ENCODE measurements at places on chromosomes 7 and 10.

GRCh38 chr10:95655571-95656290 is 780 bp downstream of the ALDH18A1 start:
- DNase-seq, result no peak

DNA sequence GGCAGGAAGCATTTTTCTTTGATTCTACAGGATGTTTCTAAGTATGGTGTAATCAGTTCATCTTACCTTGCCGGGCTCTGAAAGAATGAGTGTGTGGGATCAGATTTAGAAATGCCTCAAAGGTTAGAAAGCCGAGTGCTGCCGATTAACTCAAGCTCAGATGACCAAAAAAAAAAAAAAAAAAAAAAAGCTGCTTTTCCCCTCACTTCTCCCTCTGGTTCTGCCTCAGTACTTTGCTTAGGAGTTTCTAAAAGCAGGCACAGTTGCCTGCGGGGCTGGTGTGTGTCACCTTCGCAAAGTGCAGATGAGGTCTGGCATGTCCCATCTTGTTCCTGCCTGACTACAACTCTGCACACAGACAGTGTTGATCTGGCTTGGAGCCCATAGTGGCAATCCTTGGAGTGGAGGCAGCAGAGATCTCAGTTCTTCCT is 47.0 kb downstream of the KIAA1217 start:
- no peak for DNase-seq

GRCh38 chr7:108711611-108712010 is 141.9 kb downstream of the DNAJB9 start:
- no peak for DNase-seq

GRCh38 chr10:102660888-102661657 is 16.8 kb downstream of the TRIM8 start:
- peak; percentile 53 for DNase-seq

DNA sequence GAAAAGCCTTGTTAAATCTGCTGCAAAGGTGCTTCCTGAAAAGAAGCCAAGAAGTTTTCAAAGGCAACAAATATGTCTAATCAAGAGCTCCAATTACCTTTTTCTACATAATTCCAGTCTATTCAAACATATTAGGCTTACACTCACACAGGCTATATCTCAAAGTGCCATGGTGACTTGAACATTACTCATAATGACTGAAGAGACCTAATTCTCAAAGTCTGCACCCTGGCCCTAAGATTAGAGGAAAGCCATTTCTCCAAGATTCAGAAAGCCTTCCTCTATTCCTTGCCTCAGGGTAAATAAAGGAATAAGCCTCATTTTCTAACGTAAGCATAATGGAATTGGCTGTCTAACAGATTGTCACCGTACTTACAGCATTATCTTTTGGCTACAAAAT is 78.3 kb upstream of the THSD7A start:
- DNase-seq, result no peak

GRCh38 chr7:16409777-16410176 is 11.6 kb downstream of the CRPPA start:
- no peak for DNase-seq

GRCh38 chr10:51100221-51100620 is 25.9 kb downstream of the PRKG1 start:
- DNase-seq, result no peak

DNA sequence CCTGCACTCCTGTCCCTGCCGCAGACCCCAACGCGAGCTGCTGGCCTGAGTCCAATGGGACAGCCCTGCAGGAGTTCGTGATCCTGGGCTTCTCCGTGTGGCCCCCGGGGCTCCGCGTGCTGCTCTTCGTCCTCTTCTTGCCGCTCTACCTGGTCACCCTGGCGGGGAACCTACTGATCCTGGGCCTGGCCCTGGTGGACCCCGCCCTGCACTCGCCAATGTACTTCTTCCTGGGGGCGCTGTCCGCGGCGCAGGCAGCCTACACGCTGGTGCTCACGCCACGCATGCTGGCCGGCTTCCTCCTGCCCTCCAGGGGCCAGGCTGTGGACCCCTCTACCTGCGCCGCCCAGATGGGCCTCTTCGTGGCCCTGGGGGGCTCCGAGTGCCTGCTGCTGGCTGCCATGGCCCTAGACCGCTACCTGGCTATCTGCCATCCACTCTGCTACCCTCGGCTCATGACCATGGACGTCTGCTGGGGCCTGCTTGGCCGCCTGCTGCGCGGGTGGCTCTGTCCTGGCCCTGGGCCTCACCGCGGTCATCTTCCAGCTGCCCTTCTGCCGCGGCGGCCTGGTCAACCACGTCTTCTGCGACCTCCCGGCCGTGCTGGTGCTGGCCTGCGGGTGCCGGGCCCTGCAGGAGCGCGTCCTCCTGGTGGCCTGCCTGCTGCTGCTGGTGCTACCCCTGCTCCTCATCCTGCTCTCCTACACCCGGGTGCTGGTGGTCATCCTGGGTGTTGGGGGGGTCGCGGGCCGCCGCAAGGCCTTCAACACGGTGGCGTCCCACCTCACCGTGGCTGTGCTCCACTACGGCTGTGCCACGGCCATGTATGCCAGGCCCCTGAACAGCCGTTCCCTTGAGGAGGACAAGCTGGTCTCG is 71.7 kb downstream of the RBAK start:
- DNase-seq, result no peak

DNA sequence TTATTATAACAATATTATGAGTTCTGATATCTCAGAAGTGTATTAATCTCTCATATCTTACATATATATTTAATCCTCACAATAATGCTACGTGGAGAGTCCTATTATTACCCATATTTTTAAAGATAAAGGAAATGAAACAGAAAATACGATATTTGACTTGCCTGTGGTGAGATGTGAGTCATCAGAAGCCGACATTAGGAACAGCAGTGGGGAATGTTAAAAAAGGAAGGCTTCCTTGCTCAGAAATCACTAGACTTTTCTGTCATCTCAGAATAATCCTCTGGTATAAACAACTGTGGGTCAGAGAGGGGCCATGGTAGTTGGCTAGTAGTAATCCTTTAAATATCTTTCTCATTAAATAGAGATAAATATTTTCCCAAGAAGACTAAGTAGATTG is 402.3 kb upstream of the PCDH15 start:
- no peak for DNase-seq

- DNase-seq, result no peak
Observed at GRCh38 chr7:94578614-94579013, 69.0 kb downstream of the CASD1 start.

GRCh38 chr7:82623812-82624211 is 180.2 kb upstream of the CACNA2D1 start:
- DNase-seq, result no peak

DNA sequence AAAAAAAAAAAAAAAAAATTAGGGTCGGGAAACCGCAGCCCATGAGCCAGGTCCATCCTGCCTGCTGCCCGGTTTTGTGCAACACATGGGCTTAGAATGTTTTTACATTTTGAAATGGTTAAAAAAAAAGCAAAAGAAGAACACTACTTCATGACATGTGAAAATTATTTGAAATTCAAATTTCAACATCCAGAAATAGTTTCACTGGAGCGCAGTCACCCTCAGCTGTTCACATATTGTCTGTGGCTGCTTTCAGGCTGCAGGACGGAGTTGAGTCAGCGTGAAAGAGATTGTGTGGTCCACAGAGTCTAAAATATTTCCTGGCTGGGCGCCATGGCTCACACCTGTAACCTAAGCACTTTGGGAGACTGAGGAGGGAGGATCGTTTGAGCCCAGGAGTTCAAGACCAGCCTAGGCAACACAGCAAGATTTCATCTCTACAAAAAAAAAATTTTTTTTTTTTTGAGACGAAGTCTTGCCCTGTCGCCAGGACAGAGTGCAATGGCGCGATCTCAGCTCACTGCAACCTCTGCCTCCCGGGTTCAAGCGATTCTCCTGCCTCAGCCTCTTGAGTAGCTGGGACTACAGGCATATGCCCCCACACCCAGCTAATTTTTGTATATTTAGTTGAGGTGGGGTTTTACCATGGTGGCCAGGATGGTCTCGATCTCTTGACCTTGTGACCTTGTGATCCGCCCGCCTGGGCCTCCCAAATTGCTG is 63.9 kb upstream of the ECHDC3 start:
- no peak for DNase-seq

DNA sequence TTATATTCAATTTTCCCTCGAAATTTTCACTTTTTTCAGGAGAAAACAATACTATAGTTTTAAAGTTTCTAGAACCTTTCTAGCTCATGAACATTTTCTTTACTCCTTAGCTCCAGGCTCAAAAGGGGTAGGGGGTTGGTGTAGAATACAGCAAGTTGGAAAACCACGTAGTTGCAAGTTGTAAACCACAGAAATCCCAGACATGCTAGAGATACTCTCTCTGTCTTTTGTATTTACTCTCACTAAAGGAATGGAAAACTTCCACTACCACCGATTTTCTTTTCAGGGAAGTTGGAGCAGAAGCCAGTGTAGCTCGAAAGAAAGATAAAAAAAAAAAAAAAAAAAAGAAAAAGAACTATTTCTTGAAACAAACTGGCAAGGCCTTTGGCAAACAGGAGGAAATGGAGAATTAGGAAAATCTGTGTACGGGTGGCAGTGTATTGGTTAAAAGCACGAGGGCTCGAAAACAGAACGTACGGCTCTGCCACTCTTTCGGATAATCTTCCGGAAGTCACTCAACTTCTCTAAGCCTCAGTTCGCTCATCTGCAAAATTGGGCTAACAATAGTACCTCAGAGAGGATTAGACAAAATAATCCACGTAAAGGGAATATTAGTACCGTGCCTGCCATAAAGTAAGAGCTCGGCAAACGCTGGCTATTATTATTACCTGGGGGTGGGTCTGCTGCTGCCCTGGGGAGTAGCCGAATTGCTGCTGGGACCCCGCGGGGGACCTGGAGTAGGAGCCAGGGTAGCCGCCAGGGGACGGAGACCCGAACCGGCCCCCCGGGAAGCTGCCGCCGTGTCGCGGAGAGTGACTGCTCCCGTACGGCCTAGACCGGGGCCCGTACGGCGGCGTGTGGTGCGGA is 628 bp downstream of the MPLKIP start:
- no peak for DNase-seq

- peak; percentile 42 for DNase-seq
Observed at GRCh38 chr10:128062881-128063563, 63.2 kb downstream of the MKI67 start.

- no peak for DNase-seq
Observed at GRCh38 chr10:116891208-116891607, 41.9 kb downstream of the ENO4 start.

GRCh38 chr10:124525751-124526600 is 64.4 kb downstream of the LHPP start:
- no peak for DNase-seq

DNA sequence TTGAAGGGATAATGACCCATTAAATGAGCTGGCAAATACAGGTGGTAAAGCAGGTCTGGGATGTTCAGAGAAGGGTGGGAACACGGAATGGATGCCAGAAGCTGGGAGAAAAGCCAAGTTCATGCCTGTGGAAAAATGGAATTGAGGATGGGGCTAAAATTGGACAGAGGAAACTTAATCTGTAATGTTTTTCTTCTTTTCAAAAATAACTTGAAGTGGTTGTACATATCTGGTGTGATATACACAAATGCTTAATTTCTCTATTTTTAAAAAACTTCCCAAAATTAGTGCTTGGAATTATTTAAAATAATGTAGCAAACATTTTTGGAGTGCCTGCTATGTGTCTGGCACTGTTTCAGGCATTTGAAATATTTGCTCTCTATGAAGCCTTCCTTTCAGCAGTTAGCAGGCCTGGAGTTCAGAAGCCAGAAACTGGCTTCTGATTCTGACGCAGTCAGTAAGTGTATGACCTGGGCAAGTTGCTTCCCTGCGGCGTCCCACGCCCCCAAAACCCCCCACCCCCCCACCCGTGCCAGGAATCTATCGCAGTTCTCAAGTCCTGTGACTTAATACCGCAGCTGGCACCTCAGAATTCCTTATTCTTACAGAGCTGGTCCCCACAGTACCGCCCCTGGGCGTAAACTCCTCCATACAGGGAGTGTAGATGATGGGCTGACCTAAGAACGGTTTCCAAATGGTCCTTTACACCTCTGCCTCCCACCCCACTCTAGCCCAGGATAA is 828 bp upstream of the MALSU1 start:
- DNase-seq, result no peak

GRCh38 chr7:155794196-155794595 is 18.1 kb downstream of the SHH start:
- no peak for DNase-seq

DNA sequence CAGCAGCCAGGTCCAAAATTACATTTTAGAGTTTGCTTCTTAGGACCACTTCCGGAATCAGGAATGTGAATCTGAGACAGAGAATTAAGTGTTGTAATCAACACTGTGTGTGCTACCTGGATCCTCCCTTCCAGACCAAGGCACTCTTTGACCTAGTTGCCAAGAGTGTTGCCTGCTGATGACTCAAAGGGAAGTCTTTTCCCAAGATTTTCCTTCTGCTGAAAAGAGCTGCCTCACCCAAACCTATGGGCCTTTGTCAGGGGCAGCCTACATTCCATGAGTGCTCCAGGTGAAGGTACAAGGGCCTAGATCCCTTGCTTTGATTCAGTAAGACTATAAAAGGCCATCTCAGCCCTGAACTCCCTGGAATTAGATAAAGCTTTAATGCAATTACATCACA is 712.5 kb upstream of the ANKRD30A start:
- no peak for DNase-seq

- no peak for DNase-seq
Observed at GRCh38 chr7:47407136-47407535, 174.8 kb downstream of the TNS3 start.

- no peak for DNase-seq
Observed at GRCh38 chr7:151413241-151413640, 3.4 kb upstream of the WDR86 start.

- DNase-seq, result no peak
Observed at GRCh38 chr7:19665399-19666008, 43.3 kb downstream of the POLR1F start.

- DNase-seq, result peak; percentile 63
Observed at GRCh38 chr7:157299613-157300368, 37.0 kb upstream of the DNAJB6 start.

GRCh38 chr10:33937036-33937730 is 602.7 kb upstream of the NRP1 start:
- no peak for DNase-seq

DNA sequence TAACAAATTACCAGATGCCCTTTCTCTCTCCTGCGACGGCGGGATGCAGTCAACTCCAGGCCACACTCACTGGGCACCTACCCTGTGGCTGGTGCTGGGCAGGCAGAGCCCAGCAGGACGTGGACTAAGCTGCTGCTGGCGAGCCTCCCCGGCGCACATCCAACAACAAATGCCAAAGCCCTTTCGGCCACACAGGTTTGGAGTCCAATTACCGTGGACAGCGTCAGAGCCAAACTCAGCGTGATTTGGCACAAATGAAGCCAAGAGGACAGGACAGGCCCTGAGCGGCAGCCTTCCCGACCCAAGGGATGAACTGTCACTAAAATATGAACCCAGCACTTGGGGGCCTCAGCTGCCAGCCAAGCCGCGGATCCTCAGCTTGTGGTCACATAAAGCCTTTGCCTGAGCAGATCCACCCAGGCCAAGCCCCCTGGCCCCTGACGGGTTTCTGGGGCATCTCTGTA is 28.4 kb downstream of the DAGLB start:
- DNase-seq, result no peak

- no peak for DNase-seq
Observed at GRCh38 chr7:94823947-94824346, 83.4 kb upstream of the PPP1R9A start.

- DNase-seq, result no peak
Observed at GRCh38 chr10:103551619-103552602, 58.4 kb downstream of the NEURL1 start.

- DNase-seq, result no peak
Observed at GRCh38 chr10:24872049-24872789, 80.2 kb downstream of the PRTFDC1 start.

Data from CD8-positive, alpha-beta memory T cell (primary cell).